Neural crest cell (in vitro differentiated cells): ENCODE measurements at places on chromosomes 5 and 9. TPM values are rescaled to one million over a fixed set of nuclear protein-coding genes. Genes with fewer than 3 reads are reported as not detected.

IL9 gene
- total RNA-seq = not detected in 2 replicates

- no peak for DNase-seq
Measured at GRCh38 chr9:81729135-81729534, 39.8 kb upstream of the TLE1 start.

DNA sequence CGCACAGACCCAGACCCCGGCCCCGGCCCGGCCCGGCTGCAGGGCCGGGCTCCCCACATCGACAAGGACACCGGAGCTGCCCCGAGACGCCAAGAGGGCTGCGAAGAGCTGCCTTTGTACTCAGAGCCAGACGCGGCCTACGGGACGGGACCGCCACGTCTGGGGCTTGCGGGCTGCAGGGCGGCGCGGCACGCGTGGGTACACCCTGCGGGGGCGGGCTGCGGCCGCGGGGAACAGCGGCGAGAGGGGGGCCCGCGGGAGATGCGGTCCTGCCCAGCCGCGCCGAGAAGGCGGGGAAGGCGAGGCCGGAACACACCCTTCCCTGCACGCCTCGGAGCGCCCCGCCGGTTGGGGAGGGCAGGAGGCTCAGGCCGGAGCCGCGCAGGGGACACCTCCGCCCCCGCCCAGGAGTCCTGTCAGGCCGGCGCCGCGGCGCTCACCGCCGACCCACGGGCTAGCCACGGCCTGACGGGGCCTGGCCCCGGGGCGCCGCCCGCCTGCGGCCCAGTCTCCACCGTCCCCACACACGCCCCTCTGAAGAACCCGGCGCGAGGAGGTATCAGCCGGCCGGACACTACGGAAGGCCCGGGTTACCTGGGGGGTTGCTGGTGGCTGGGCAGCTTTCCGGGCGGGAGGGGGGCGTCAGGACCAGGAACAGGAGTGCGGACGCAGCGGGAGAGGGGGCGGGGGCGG lies 478 bp downstream of the RAB14 start:
- peak; percentile 19 for DNase-seq

DNA sequence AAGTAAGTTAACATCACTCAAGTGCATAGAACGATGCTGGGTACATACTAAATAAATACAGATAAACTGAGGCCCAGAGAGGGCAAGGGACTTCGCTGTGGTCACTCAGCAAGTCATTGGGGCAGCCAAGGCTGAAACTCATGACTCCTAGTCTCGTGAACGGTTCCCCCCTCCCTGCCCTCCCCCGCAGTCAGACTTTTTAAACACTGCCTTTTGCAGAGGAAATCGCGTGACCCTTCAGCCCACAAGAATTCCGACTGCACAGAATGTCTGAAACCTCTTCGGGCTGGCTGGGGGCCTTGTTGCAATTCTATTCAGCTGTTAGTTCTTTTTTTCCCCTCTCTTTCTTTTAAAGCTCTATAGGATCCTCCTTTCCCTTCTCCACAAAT lies 28.1 kb downstream of the NEK6 start:
- no peak for DNase-seq

GRCh38 chr9:126331964-126332748 lies 5.5 kb downstream of the MVB12B start:
- no peak for DNase-seq
